ENCODE measurements at places on chromosomes 16 and 17.

DNA sequence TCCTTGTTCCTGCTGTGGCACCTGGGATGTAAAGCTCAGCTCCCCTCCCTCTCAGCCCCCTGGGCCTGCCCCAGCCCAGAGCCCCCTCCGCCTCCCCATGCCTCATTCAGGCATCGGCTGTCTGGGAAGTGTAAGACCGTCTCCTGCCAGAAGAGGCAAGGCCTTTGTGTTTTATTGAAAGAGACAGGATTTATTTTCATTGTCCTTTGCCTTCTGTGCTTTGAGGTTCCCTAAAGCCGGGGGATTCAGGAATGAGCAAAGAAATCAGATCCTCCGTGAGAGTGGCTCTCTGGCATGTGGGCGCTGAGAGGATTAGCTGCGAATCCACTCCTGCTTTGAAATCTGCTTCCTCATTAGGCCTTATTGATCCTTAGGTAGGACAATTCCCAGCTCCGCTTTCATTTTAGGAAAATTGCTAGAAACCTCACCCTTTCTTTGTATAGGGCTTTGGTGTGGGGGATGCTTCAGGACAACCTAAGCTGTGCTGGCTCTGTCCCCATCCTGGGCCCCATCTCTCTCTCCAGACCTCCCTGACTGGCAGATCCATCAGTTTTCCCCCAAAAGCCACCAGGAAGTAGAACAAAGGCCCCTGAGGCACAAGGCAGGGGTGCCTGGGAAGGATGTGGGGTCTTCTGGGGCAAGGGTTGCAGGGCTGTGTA is 211.5 kb upstream of the TNRC6C start:
- DNase-seq: no peak

GRCh38 chr17:81267390-81268067 is 27.6 kb downstream of the SLC38A10 start:
- DNase-seq: no peak

GRCh38 chr17:62971853-62972252 is 5.8 kb downstream of the TANC2 start:
- DNase-seq: no peak

DNA sequence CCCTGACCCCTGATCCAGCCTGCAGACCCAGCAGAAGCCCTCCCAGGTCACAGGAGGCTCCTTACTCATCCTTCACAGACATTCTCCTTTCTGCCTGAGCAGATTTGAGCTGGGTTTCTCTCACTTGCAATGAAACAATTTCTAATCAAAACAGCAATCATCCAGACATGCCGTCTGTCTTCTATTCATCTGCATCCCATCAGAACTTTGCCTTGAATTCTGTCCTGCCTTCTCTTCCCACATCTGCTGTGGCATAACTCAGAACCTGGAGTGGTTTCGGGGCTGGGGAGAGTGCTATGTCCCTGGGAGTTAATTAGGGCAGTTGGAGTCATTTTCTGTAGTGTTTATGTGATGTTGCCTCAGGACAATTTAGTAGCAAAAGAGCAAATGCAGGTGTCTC is 278.6 kb downstream of the CBLN1 start:
- DNase-seq: no peak

- no peak for DNase-seq
Measured at GRCh38 chr17:14699574-14700185, 398.8 kb downstream of the HS3ST3B1 start.

GRCh38 chr16:86107215-86107825 is 208.4 kb downstream of the IRF8 start:
- no peak for DNase-seq

DNA sequence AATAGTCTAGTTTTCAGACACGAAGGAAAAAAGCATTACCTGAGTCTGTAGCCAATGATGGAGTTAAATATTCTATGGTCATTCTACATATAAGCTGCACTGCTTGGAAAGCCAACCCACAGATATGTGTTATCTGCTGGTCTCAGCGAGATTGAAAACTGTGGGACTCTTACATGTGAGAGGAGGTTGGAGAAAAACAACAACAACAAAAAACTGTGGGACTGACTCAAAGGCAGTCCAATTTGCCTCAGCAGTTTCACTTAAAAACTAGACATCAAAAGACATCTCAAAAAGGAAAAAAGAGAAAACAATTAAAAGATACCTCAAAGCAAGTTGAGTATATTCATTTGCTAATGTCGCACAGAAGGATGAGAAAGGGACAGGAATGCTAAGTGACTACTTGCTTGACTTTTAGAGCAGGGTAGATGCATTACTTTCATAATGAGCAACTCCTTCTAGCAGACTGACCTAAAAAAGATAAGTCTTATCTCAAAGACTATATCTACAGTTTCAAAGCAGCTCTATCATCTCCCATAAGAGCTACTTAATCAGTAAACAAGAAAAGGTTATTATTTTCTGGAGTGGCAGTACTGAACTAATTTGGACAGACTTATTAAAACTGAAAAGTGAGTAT is 35.5 kb upstream of the ITGA2B start:
- no peak for DNase-seq
